ENCODE measurements at places on chromosomes 6 and 20. TPM values are rescaled to one million over a fixed set of nuclear protein-coding genes. Genes with fewer than 3 reads are reported as not detected.

The MRPS18B gene
- 31.0 TPM for total RNA-seq

The AGER gene
- 0.59 TPM for total RNA-seq

The SIGLEC1 gene
- 3.2 TPM for total RNA-seq

The RING1 gene
- 10.9 TPM for total RNA-seq

The RRAGD gene
- total RNA-seq: 28.0 TPM

The MEP1A gene
- not detected for total RNA-seq

The ELOVL4 gene
- 6.7 TPM for total RNA-seq

The DPPA5 gene
- total RNA-seq: not detected

The TTK gene
- 14.1 TPM for total RNA-seq

The ERVFRD-1 gene
- total RNA-seq: 0.76 TPM

The LGSN gene
- total RNA-seq: not detected

The TRMT11 gene
- total RNA-seq: 21.0 TPM

The FERMT1 gene
- total RNA-seq: 29.3 TPM

The SLC25A27 gene
- total RNA-seq: 6.9 TPM

The LAMA4 gene
- 8.1 TPM for total RNA-seq

The THBS2 gene
- total RNA-seq: 4.3 TPM

The FOXF2 gene
- total RNA-seq: 5.7 TPM

The PTK6 gene
- total RNA-seq: 133 TPM

The KCNK16 gene
- not detected for total RNA-seq

The CFB gene
- 30.3 TPM for total RNA-seq

The LY6G6F gene
- not detected for total RNA-seq

The MARCKS gene
- total RNA-seq: 91.3 TPM

The DEFB126 gene
- not detected for total RNA-seq

The FAM217A gene
- not detected for total RNA-seq

The MOCS3 gene
- 6.7 TPM for total RNA-seq

The CLDN20 gene
- not detected for total RNA-seq

The LAMA5 gene
- 120 TPM for total RNA-seq

The CDKAL1 gene
- total RNA-seq: 6.5 TPM

The MCHR2 gene
- not detected for total RNA-seq

The LYRM4 gene
- total RNA-seq: 28.2 TPM

The SYCP2 gene
- 0.92 TPM for total RNA-seq

The RNF182 gene
- not detected for total RNA-seq

The TRIM40 gene
- total RNA-seq: not detected

The BCAS1 gene
- total RNA-seq: 5.8 TPM

The ULBP3 gene
- total RNA-seq: 4.1 TPM

The COL11A2 gene
- 0.38 TPM for total RNA-seq

The PPP1R3G gene
- total RNA-seq: 1.9 TPM

The TAAR2 gene
- not detected for total RNA-seq

The SRF gene
- total RNA-seq: 38.3 TPM

The RNF8 gene
- total RNA-seq: 17.2 TPM

The PI16 gene
- 1.9 TPM for total RNA-seq

The TXNDC5 gene
- total RNA-seq: 51.9 TPM

The NKX2-2 gene
- not detected for total RNA-seq

The SRMS gene
- total RNA-seq: not detected

The TIAM2 gene
- 3.5 TPM for total RNA-seq

The FAM229B gene
- 3.3 TPM for total RNA-seq
